Esophagus (tissue), 2 donors: ENCODE measurements at places on chromosomes 4 and X. TPM values are rescaled to one million over a fixed set of nuclear protein-coding genes. Genes with fewer than 3 reads are reported as not detected.

Gene HTN1
- polyA plus RNA-seq = not detected

Gene POLN
- 0.81 TPM for polyA plus RNA-seq

Gene APLN
- 0.22 TPM for polyA plus RNA-seq

Gene ALPK1
- polyA plus RNA-seq = 4.2 TPM

Gene ZFYVE28
- 5.2 TPM for polyA plus RNA-seq

Gene PRDM5
- polyA plus RNA-seq = 1.4 TPM

Gene AKAP14
- polyA plus RNA-seq = not detected

Gene IL21
- polyA plus RNA-seq = not detected

Gene TENM3
- polyA plus RNA-seq = 0.39 TPM

Gene IDH3G
- polyA plus RNA-seq = 51.9 TPM

Gene RBPJ
- polyA plus RNA-seq = 11.8 TPM

Gene CPZ
- polyA plus RNA-seq = 7.2 TPM

Gene AKAP4
- polyA plus RNA-seq = not detected

Gene RAB39B
- 0.10 TPM for polyA plus RNA-seq

Gene PPM1K
- 5.7 TPM for polyA plus RNA-seq
